ENCODE measurements at places on chromosomes 4 and X.

DNA sequence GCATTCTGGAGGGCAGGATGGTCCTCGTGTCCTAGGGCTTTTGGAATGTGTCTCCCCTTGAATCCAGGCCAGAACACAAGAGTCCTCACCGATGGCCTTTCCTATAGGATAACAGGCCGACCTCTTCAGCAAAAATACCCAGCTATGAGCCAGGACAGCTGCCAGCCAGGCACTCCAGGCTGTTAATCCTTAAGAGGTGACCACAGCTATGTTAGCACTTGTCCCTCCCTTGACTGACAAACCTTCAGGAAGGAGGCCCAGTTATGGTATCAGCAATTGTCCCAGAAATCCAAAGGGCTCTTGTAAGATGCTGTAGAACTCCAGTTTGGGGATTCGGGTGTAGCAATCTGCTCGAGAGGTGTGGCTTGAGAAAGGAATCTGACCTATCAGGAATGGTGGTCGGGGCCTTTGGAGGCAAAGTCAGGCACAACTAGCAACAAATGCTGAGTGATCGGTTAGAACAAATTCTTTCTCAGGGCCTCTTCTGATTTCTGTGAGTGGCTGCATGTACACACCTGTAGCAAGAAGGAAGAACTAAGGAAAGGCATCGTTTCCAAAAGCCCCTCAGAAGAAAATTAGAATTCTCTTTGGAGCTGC lies 54.6 kb downstream of the PTCHD1 start:
- no peaks in the 10 kb centered on the region for H3K27me3 ChIP-seq
- H3K4me1 ChIP-seq: no peaks in the 10 kb centered on the region
- H3K27ac ChIP-seq: no peak overlapping the region
- no peak for DNase-seq
- no peak overlapping the region for H3K4me3 ChIP-seq

- no peaks in the 10 kb centered on the region for H3K27me3 ChIP-seq
- H3K4me3 ChIP-seq: peak within 1 kb of the TSS; percentile 81
- peaks cover 27% of the 10 kb centered on the region for H3K4me1 ChIP-seq
- peaks cover 4% of the 10 kb centered on the region for H3K36me3 ChIP-seq
Measured at GRCh38 chrX:118495061-118495921, at the start of gene DOCK11. Gene DOCK11, plus strand, starts transcription at chrX:118495815. Its CDS starts 157 bp downstream, at chrX:118495972.

DNA sequence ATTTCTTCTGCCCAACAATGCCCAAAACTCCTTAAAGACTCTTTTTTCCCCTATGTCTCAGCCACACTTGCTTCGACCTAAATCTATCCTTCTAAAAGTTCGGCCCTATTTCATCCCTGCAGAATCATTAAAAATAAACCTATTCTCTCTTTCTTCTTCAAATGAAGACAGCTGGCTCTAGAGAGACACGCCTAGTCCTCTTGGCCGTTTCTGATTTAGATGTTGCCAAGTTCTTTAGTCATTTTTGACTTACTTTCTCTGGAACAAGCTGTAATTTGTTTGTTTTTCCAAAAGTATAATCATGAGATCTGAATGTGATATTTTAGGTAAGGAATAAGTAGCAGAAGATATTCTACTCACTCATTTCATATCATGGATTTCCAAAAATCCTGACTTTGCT lies 211.6 kb downstream of the CENPC start:
- H3K4me3 ChIP-seq: no peak overlapping the region
- no peaks in the 10 kb centered on the region for H3K36me3 ChIP-seq
- H3K4me1 ChIP-seq: no peaks in the 10 kb centered on the region
- no peak overlapping the region for H3K27ac ChIP-seq

DNA sequence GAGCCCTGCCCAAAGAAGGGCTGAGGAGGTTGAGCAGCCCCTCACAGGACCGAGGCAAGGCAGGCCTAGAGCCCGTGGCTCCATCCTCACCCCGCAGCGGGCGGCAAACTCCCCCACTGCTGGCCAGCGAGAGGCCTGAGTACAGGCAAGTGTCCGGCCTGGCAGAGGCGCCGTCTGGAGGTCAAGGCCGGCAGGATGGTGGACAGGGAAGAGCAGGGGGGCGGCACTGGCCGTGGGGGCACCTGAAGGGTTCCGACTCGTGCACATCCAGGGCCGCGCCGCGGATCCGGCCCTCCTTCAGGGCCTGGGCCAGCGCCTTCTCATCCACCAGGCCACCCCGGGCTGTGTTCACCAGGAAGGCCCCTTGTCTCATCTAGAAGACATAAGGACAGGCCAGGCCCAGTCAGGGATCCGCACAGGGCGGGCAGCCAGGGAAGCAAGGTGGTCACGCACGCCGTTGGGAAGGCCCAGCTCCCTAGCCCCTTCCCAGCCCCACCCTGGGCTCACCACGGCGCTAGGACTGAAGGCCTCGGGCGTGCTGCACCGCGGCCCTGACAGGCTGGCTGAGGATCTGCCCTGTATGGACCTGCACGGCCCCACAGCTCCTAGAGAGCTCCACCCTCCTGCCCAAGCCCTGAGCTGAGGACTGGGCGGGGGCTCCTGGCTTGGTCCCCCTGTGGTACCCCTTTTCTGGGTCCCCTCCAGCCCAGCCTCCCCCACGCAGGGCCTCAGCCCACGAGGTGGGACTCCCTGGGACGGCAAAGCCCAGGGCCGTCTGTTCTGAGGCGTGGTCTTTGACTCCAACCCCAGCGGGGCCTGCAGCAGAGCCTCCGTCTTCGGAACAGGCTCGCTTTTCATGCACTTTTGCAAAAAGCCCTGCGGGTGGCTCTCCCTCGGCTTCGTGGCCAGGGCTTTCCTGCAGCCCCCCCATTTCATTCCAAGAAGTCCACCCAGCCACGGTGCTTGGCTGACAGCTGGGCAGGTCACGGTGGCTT lies 34.5 kb downstream of the CTBP1 start:
- no peaks in the 10 kb centered on the region for H3K27me3 ChIP-seq
- H3K4me3 ChIP-seq: no peak overlapping the region
- peaks cover 53% of the 10 kb centered on the region for H3K36me3 ChIP-seq

DNA sequence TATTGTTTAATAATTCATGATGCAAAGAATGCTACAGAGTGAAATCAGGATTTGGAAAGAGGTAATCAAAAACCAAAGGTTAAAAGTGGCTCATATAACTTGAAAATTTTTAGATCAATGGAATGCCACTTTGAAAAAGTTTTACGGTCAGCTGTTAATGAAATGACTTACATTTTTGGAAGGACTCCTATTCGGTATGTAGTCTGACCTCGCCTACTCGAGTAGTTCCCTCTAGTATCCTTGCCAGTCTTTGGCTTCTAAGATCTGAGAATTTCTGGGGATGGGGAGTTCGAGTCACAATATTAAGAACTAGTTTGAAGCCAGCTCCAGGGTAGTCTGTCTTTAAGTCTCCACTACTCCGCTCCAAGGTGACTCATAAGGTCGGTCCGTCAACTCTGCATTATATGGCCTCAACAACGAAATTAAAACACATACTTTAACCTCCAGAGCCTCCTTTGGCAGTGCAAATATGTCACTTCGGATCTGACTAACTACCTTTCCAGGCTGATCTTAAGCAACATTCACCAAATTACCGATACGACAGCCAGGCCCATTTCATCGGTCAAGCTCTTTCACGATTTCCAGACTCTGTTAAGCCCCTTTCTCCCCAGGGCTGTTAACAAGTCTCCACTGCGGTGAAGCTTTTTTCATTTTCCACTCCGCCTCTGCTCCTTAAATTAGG lies 733 bp upstream of the NAA15 start:
- peak overlapping the region; percentile 75 for H3K4me3 ChIP-seq
- H3K27ac ChIP-seq: peak overlapping the region; percentile 89
- DNase-seq: peak; percentile 57
- H3K27me3 ChIP-seq: no peaks in the 10 kb centered on the region
- H3K36me3 ChIP-seq: no peaks in the 10 kb centered on the region

DNA sequence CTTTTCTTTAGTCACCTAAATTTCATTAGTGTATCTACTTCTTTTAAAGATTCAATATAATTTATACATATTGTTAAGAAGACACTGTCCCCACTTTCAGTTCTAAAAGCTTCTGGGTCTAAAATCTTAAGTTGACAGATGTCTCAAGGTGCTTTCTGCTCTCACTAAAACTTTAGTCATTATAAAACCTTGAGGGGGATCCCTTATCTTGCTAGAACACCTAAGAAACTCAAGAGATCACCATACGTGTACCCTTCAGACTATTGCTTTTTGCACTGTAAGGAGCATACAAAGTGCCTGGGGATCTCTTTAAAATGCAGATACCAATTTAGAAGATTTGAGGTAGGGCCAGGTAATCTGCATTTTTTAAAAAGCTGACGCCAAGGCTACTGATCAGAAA lies 30.1 kb downstream of the CYBB start:
- H3K36me3 ChIP-seq: peaks cover 82% of the 10 kb centered on the region
- no peak overlapping the region for H3K4me3 ChIP-seq
- H3K4me1 ChIP-seq: peaks cover 89% of the 10 kb centered on the region
- H3K27me3 ChIP-seq: no peaks in the 10 kb centered on the region
- DNase-seq: no peak

DNA sequence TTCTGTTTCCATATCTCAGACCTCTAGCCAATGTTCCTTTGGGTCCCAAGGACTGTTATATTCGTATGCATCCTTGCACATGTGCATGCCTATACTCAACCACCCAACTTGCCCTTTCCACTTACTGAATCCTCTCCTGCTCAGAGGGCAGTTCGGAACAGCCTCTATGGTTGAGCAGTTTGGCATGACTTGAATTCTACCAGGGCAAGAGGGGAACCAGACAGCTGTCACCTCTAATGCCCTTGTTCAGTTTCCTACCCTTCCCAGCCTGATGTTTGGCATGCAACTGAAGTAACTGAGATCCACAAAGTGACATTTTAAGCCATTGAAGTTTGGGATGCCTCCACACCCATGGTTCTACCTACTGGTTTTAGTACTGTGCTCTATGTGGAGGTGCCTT lies 17.5 kb downstream of the DRP2 start:
- no peak overlapping the region for H3K4me3 ChIP-seq
- no peak overlapping the region for H3K27ac ChIP-seq
- H3K36me3 ChIP-seq: no peaks in the 10 kb centered on the region
- no peak for DNase-seq
- H3K27me3 ChIP-seq: no peaks in the 10 kb centered on the region

DNA sequence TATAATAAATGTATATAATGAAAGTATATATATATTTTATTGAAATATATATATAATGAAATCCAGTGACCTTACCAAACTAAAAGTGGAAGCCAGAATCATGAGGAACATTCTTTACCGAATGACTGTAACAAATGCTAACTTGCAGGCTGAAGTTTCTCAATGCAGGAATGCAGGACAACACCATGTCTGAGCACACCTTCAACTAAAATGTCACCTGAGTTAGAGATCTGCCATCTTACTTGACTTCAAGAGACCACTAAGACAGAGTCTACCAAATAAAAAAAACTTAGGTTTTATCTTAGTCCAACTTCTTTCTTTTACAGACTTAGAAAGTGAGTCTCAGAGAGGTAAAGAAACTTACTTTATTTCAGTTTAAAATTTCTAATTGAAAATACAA lies 176.2 kb downstream of the FSTL5 start:
- H3K4me1 ChIP-seq: no peaks in the 10 kb centered on the region
- H3K27me3 ChIP-seq: no peaks in the 10 kb centered on the region
- no peak for DNase-seq
- no peaks in the 10 kb centered on the region for H3K36me3 ChIP-seq

- H3K27ac ChIP-seq: no peak overlapping the region
- H3K27me3 ChIP-seq: no peaks in the 10 kb centered on the region
- no peaks in the 10 kb centered on the region for H3K36me3 ChIP-seq
- DNase-seq: no peak
- no peak overlapping the region for H3K4me3 ChIP-seq
Measured at GRCh38 chrX:103520386-103520785, 1.1 kb upstream of the RAB40A start.

GRCh38 chrX:131219271-131219670 lies 69.8 kb downstream of the IGSF1 start:
- H3K27ac ChIP-seq: no peak overlapping the region
- H3K4me1 ChIP-seq: no peaks in the 10 kb centered on the region
- DNase-seq: no peak
- H3K27me3 ChIP-seq: no peaks in the 10 kb centered on the region
- no peak overlapping the region for H3K4me3 ChIP-seq
- no peaks in the 10 kb centered on the region for H3K36me3 ChIP-seq

DNA sequence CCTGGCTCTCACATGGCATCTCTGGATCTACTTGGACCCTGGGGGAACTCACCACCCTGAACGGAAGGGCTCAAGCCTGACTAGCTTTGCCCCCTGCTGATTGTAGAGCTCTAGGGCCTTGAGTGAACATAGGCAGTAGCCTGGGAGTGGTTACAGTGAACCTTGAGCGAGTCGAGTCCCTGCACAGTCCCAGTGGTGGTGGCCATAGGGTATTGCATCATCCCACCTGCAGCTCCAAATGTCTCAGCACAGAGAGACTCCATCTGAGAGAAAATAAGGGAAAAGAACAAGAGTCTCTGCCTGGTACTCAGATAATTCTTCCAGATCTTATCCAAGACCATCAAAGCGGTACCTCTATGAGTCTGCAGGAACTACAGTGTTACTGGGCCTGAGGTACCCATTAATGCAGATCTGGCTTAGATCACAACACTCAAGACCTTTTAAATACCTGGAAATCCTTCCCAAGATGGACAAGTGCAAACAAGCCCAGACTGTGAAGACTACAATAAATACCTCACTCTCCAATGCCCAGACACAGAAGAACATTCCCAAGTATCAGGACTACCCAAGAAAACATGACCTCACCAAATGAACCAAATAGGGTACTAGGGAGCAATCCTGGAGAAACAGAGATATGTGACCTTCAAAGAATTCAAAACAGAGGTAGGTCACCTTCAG lies 167.5 kb upstream of the TET2 start:
- DNase-seq: no peak
- H3K4me1 ChIP-seq: peaks cover 12% of the 10 kb centered on the region
- no peak overlapping the region for H3K27ac ChIP-seq
- H3K27me3 ChIP-seq: no peaks in the 10 kb centered on the region
- no peaks in the 10 kb centered on the region for H3K36me3 ChIP-seq

- H3K27me3 ChIP-seq: no peaks in the 10 kb centered on the region
- no peak overlapping the region for H3K27ac ChIP-seq
- H3K4me3 ChIP-seq: no peak overlapping the region
- DNase-seq: no peak
Measured at GRCh38 chr4:42702895-42703294, 46.0 kb upstream of the ATP8A1 start.

DNA sequence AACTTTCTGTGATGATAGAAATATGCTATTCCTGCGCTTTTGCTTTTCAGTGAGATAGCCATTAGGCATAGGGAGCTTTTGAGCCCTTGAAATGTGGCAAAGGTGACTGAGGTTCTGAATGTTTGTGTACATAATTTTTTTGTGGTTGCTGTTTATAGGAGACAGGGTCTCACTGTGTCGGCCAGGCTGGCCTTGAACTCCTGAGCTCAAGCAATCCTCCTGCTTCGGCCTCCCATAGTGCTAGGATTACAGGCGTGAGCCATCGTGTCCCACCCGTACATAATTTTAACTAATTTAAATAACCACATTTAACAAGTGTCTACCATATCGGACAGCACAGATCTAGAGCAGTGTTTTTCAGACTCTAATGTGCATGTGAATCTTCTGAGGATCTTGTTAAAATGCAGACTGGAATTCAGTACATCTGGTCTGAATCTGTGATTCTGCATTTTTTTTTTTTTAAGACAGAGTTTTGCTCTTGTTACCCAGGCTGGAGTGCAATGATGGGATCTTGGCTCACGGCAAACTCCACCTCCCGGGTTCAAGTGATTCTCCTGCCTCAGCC lies 45.3 kb downstream of the CASP6 start:
- no peak overlapping the region for H3K4me3 ChIP-seq
- no peaks in the 10 kb centered on the region for H3K27me3 ChIP-seq
- H3K36me3 ChIP-seq: peaks cover 36% of the 10 kb centered on the region
- no peak for DNase-seq
- no peak overlapping the region for H3K27ac ChIP-seq

GRCh38 chr4:43864616-43865146 lies 583.9 kb downstream of the KCTD8 start:
- H3K27me3 ChIP-seq: no peaks in the 10 kb centered on the region
- no peak for DNase-seq
- no peak overlapping the region for H3K27ac ChIP-seq

- DNase-seq: no peak
- no peaks in the 10 kb centered on the region for H3K27me3 ChIP-seq
- H3K36me3 ChIP-seq: no peaks in the 10 kb centered on the region
- H3K27ac ChIP-seq: no peak overlapping the region
Measured at GRCh38 chrX:56588397-56589188, 25.2 kb downstream of the UBQLN2 start.

All from CD14-positive monocyte (primary cell).